ENCODE measurements at places on chromosomes 5 and 9. TPM values are rescaled to one million over a fixed set of nuclear protein-coding genes. Genes with fewer than 3 reads are reported as not detected.

Gene PDE6A
- not detected for total RNA-seq

Gene BTNL3
- not detected for total RNA-seq

Gene NSG2
- total RNA-seq: not detected

Gene BAG1
- total RNA-seq: 62.3 TPM

Gene SPINK5
- total RNA-seq: not detected

Gene IFNK
- not detected for total RNA-seq

Gene CARD9
- total RNA-seq: 0.69 TPM

Gene ANKRD33B
- 3.7 TPM for total RNA-seq

Gene KCNT1
- total RNA-seq: not detected

Gene RGS7BP
- not detected for total RNA-seq

Gene INSL4
- total RNA-seq: not detected

Gene IFNA14
- total RNA-seq: not detected

Gene PCDHA1
- not detected for total RNA-seq

Gene STING1
- total RNA-seq: 175 TPM

Gene ADAMTS19
- not detected for total RNA-seq

Data from activated CD4-positive, alpha-beta T cell treated with anti-CD3 and anti-CD28 coated beads, Interleukin-2, amount 10 ng/mL, durations not matched to agents 7 days and 5 days (primary cell).